ENCODE measurements at places on chromosomes 7 and 10.

- DNase-seq, result peak; percentile 36
Measured at GRCh38 chr7:73858807-73859206, 2.2 kb upstream of the TMEM270 start.

- DNase-seq, result no peak
Measured at GRCh38 chr7:93301736-93302135, 69.6 kb downstream of the VPS50 start.

DNA sequence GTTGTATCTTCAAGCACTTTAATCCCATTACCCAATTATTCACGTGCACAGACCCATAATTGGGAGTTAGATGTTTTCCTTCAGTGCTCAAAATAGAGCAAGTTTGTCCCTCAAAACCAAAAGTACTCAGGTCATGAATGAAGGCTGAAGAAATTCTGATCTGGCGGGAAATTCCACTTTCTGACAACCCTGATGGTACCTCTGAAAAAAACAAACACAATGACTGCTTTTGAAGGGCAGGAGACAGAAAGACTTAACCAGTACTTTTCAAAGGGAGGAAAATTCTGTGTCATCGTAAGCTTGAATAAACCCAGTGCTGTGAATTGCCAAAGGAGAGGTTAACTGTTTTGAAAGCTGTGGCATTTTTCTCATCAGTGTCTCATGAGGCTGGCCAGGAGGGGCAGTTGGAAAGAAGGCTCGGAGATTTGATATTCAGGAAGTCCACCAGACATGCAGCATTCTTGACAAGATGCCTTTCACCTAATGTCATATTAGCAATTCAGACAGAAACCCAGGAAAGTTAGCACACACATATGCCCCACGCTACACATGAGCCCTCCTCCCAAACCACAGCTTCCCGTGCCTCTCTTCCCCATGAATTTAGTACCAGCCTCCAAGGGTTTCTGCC, 347.0 kb downstream of the KCNMA1 start:
- DNase-seq, result peak; percentile 91

GRCh38 chr7:120856198-120856597, 1.7 kb downstream of the TSPAN12 start:
- no peak for DNase-seq

DNA sequence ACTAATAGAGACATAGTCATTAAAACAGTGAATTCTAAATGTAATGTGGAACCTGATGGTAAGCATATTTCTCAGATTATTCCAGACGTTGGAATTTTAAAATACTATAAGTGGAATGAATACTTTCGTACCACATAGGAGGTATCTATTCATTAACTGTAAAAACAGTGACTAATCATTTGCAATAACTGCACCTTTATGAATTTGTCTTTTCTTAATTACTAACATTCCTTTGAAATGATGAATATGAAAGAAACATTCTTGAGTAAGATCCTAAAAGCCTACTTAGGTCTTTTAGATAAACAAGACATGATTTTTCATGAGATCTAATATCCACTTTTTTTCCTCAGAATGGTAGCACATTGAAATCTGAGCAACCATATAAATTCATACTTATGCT, 549.0 kb upstream of the LRRN3 start:
- DNase-seq, result no peak

- DNase-seq, result no peak
Measured at GRCh38 chr7:99766484-99767099, 17.4 kb downstream of the CYP3A4 start.

- no peak for DNase-seq
Measured at GRCh38 chr7:158567153-158567603, 20.4 kb downstream of the PTPRN2 start.

- DNase-seq, result peak; percentile 40
Measured at GRCh38 chr10:50629495-50630122, 5.9 kb upstream of the SGMS1 start.

DNA sequence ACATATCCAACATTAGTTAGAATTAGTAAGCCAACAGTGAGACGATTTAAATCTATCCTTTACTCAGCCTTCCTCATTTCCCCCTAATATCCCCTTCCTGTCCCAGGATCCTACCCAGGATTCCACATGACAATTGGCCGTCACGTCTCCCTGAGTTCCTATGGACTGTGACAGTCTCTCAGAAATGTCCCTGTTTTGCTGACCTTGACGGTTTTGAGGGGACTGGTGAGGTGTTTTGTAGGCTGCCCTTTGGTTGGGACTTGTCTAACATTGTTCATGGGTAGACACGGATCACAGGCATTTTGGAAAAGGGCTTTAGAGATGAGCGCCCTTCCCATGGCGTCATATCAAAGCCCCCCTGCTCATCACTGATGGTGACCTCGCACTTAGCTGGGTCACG, 162.8 kb downstream of the ZMYND11 start:
- DNase-seq, result no peak

GRCh38 chr10:102493771-102494170, 8.7 kb downstream of the ACTR1A start:
- DNase-seq, result no peak

DNA sequence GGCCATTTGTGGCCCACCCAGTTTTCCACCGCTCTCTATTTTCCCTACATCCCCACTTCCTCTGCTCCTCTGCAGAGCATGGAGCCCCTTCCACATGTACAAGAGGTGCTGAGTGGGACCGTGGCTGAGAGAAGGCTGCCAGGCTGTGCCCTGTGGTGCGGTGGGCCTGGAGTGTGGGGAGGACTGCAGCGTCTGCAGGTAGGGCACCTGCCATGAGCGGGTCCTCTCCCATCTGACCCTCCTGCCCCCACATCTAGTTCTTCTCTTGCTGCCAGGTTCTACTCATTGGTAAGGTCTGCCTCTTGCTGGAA, 145.6 kb upstream of the FAM20C start:
- DNase-seq, result no peak

- no peak for DNase-seq
Measured at GRCh38 chr10:5618042-5618441, 48.4 kb downstream of the ASB13 start.

GRCh38 chr10:591646-592045, 97.8 kb downstream of the DIP2C start:
- no peak for DNase-seq

GRCh38 chr7:121744319-121744718, 128.6 kb upstream of the PTPRZ1 start:
- DNase-seq, result no peak

DNA sequence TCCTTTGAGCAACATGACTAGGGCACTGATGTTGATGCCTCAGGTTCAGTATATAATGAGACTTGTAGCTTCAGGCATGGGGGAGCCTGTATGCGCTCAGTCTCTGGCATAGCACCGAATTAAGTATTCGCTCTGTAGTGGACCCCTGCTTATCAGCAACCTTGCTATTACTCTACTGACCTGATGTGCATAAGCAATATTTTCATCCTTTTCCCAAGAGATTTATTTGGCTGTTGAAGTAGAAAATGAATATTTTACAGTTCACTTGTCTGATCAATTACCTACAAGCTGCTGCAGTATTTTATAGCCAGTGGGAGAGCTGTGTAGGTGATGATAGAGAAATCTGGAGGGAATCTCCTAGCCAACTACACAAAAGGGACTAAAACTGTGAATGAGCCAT, 781.6 kb upstream of the PHF14 start:
- DNase-seq, result no peak

GRCh38 chr7:80439894-80440821, 71.7 kb downstream of the GNAT3 start:
- peak; percentile 84 for DNase-seq

DNA sequence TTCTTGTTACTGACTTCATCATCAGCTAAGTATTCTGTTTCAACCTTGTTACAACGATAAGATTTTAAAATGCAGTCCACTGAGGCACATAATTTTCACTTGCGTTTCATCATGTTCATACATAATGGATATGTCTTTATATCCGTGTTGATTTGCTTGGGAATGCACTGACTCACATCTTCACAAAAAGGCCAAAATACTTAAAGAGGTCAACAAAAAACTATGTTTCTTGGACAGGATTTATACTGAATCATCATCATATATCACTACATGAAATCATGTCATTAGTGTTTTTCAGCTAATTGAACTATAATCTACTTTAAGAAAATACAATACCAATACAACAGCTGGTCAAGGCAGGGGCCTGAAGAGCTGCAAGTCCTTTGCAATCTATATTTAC, 324.5 kb upstream of the KLF6 start:
- DNase-seq, result peak; percentile 22

DNA sequence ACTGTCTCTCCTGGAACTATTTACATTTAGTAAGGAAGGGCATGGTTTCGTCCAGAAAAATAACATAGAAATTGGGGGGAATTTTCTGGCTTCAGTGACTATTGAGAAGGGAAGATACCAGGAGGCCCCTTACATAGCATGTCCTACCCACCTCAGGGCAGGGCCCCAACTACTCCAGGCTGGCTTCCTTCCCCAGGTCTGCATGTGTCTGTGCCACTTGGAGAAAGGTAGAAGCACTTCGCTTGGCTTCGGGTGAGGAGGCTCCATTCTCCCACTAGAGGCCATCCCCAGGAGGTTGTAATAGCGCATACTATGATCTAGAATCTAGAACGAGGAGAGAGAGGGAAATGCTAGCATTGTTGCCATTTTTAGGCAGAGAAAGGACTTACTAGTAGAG, 14.7 kb downstream of the LRGUK start:
- DNase-seq, result no peak

DNA sequence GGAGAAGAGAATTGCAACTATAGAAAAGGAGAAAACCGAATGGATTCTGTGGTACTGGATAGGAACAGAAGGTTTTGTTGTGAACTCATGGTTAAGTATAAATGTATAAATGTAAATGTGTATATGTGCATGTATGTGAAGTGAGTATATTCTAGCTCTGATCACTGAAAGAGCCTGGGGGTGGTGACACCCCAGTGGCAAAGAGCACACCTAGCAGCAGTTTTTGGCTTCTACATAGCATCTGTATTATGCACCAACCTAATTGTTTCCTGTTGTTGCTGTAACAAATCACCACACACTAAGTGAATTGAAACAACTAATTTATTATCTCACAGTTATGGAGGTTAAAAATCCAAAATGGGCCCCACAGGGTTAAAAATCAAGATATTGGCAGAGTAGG, 455.4 kb downstream of the RPS24 start:
- DNase-seq, result no peak

GRCh38 chr10:128739930-128740329, 613.7 kb upstream of the MKI67 start:
- DNase-seq, result no peak

GRCh38 chr7:7576344-7576743, 9.7 kb downstream of the MIOS start:
- no peak for DNase-seq

GRCh38 chr10:102024799-102025198, 31.2 kb downstream of the ARMH3 start:
- no peak for DNase-seq

- DNase-seq, result no peak
Measured at GRCh38 chr10:50436805-50437204, 185.5 kb upstream of the ASAH2 start.

DNA sequence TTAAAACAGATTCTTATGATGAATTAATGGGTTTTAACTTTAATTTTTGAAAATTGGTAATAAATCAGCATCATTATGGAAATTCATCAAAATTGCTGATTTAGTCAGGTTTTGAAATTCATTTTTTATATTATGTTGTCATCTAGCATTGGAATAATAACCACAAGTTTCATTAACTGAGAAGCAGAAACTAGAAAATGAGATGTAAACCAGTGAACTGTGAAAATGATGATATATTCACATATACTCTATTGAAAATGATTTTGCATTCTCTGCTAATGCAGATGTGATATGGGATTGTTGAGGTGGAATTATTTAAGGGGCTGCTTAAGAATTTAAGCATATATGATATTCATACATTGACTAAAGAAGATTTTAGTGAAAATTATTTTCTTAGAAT, 316.1 kb upstream of the FZD1 start:
- no peak for DNase-seq

GRCh38 chr10:120980279-120981255, 129.4 kb downstream of the WDR11 start:
- DNase-seq, result no peak

DNA sequence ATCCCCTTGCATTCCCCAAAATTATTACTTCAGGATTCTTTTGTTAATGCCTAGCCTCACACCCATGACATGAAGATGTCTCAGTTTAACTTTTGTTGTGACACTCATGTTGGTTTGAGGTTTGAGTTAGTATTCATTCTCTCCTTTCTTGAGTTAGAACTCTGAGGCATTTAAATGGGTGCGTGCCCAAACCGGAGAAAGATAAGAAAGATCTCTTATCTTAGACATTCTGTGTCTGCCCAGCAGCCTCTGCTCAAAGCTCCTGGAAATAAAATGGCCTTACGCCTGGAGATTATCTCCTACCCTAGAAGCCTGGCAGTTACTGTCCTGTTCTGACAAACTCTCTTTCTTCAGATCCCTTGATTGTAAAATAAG, 26.3 kb downstream of the WBP1L start:
- no peak for DNase-seq

DNA sequence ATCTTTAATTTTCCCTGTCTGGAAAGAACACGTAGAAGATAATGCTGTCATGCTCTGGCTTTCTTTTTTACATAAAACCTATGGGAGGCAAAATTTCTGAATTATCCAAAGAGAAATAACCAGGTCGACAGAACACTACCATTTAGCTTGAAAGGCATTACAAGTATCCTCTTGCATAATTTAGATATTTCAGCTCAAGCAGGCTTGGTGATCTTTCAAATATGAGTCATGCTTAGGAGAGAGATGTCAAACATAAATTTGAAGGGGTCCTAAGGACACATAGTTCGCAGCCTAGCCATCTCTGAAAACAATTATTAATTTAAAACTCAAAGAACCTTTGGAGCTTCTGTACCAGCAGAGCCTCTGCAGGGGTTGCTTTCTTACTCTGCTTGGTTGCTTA, 100.9 kb downstream of the FAS start:
- peak; percentile 50 for DNase-seq

GRCh38 chr10:119113751-119114732, 10.1 kb downstream of the DENND10 start:
- peak; percentile 95 for DNase-seq

All from GM23248 (cell line).